ENCODE measurements at places on chromosomes 2 and 18. TPM values are rescaled to one million over a fixed set of nuclear protein-coding genes. Genes with fewer than 3 reads are reported as not detected.

DNA sequence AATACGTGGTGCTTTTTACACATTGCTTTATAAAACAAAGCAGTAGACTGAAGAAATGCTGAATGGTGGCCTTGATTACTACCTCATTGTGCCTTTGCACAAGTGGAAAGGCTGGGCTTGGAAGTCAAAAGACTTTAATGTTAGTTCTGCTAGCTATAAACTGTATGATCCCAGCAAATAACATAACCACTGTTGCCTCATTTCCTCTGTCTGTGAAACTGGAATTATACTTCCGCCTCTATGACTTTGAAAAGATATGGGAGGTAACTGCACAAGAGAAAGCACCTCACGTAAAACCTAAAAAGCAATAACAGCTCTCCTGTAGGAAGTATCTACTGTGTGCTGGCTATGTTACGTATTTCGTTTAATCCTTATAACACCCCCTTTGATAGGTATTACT lies 43.4 kb upstream of the DSC1 start:
- no peak for DNase-seq

TBR1 gene
- not detected for total RNA-seq

LYG2 gene
- not detected for total RNA-seq

MSTN gene
- not detected for total RNA-seq
